ENCODE measurements at places on chromosomes 12 and 14.

DNA sequence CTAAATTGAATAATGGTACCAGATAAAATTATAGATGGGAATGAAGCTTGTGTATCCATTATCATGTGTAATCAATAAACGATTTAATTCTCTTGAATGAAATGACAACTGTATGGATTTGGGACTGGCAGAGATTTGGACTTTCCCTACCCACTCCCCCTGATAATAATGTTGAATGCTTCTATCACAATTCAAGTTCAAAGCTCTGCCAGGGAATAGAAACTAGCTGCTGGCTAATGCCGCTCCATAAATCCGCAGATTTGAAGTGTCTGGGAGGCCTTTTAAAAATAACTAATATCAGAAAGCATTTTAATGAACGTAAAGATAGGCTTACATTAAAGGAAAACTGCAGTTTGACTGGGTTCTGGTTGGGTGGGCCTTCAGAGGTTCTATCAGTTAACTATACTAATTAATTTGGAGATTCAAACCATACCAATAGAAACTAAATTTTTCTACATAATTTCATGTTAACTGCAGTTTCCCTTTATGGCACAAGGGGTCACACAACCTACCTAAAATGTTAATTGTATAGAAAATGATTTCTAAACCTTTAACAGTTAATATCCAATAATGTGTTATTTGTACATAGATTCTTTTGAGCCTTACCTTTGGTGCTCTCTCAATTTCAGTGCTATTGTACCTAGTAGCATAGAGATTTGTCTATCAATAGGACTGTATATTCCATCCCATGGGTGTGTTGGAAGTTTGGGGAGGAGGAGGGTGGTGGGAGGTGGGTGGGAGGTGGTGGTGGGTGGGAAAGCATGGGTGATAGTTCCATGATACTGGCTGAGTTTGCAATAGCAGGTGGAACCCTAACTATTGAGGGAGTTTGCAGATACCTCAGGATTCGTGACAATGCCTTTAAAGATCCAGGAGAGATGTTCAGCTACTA, 4.9 kb downstream of the HNRNPA1 start:
- no peak for DNase-seq

DNA sequence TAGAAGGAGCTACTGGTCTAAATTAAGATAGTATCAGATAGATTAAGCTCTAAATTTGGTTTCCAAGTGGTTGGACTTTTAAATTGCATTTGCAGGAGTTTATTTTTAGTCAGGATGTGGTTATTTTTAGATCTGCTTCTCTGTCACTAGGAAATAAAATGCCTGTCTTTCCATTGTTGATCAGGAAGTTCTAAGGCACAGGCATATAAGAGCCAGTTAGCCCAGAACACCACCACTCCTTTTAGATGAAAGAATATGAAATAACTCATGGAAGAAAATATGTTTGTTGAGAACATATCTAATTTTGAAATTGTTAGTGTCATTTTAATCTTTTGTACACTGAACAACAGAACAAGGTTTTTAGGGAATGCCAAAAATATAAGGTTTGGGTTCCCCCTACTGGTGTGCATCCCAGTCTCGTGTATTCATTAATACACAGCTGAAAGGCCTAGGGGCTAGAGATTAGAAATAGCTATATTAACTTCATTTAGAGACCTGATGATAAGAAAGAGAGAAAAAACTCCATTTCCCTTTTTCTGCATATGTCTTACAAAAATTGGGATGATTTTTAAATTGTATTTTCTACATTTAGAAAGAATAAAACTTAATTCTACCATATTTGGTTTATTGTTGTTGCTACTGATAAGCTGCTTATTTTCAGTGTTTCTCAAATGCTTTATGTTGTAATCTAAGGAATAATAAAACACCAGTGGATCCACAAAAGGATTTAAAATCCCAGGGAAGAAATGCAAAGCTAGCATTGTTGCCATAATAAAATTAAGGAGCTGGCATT, 67.2 kb downstream of the RIC8B start:
- DNase-seq: peak; percentile 3

GRCh38 chr12:101889211-101889752, 11.9 kb downstream of the DRAM1 start:
- no peak for DNase-seq

- peak; percentile 73 for DNase-seq
These were observed 17.4 kb downstream of the RPS6KL1 start for GRCh38 chr14:74905595-74906142.

- DNase-seq: no peak
These were observed 7.4 kb downstream of the CDKN1B start for GRCh38 chr12:12724421-12725085.

- no peak for DNase-seq
These were observed 67.5 kb downstream of the B4GALNT3 start for GRCh38 chr12:527241-527640.

GRCh38 chr14:68612049-68612448, 180.8 kb downstream of the ZFP36L1 start:
- DNase-seq: no peak

DNA sequence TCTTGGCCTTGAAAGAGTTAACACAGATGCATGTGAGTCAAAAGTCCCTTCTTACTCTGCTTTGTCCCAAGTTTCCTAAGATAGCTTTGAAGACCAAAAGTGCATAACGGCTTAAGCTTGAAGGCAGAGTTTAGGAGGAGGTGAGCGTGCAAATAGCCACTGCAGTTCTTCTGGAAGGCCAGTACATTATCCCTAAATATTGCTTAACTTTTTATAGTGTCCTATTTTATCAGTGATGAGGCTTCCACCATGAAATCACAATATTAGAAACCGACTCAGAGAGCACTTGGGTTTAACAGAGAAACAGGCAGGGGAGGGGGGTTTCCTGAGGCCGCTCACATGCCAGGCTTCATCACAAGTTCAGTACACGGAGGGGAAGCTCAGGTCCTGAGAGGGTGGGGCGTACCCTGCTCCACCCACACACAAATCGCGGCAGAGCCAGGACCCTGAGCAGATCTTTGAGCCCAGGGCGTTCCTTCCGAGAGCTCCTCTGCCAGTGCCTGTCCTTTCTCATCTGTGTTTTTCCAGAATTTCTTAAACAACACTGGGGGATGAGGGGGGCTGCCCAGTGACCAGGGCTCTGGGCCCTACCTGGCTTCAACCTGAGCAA, 26.8 kb upstream of the BDKRB2 start:
- DNase-seq: no peak

GRCh38 chr12:12715128-12715458, 2.1 kb upstream of the CDKN1B start:
- no peak for DNase-seq

GRCh38 chr12:119012179-119012578, 30.8 kb downstream of the SRRM4 start:
- no peak for DNase-seq

- DNase-seq: no peak
These were observed 41.7 kb upstream of the LTA4H start for GRCh38 chr12:96077081-96077480.

DNA sequence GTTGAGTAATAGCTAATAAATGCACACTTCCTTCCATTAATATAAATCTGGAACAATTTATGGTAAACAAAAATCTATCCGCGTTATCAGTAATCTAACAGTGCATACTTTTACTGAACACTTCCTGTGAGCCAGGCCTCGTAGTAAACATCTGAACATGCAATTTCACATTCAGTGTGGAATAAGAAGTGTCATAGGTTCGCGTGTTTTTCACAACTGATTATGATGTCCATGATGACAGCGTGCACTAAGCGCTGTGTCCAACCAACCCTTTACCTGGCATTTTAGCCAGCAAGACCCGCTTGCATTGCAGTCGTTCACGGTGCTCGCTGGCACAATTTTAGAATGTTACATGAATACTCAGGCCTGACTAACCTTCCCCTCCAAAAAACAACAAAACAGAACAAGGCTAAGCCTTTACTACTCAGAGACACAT, 2.1 kb downstream of the PNMA1 start:
- DNase-seq: no peak

DNA sequence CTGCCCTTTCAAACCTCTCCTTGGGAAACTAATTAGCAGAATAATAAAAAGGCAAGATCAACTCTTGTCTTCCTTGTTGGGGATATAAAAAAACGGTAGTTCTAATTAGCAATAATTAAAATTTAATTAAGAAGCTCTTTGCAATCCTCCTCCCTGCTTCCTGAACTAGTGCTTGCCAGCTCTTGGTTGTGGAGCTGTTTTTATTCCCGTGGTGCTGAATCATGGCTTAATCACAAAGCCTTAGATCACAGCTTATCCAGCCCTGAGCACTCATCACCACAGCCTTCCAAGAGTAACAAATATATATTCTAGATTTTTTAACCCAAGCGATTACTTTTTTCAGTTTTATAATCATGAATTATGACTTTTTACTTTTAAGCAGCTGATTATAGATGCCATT, 63.2 kb upstream of the INSM2 start:
- DNase-seq: no peak

- no peak for DNase-seq
These were observed 643.8 kb upstream of the ALG10B start for GRCh38 chr12:37672655-37673260.

DNA sequence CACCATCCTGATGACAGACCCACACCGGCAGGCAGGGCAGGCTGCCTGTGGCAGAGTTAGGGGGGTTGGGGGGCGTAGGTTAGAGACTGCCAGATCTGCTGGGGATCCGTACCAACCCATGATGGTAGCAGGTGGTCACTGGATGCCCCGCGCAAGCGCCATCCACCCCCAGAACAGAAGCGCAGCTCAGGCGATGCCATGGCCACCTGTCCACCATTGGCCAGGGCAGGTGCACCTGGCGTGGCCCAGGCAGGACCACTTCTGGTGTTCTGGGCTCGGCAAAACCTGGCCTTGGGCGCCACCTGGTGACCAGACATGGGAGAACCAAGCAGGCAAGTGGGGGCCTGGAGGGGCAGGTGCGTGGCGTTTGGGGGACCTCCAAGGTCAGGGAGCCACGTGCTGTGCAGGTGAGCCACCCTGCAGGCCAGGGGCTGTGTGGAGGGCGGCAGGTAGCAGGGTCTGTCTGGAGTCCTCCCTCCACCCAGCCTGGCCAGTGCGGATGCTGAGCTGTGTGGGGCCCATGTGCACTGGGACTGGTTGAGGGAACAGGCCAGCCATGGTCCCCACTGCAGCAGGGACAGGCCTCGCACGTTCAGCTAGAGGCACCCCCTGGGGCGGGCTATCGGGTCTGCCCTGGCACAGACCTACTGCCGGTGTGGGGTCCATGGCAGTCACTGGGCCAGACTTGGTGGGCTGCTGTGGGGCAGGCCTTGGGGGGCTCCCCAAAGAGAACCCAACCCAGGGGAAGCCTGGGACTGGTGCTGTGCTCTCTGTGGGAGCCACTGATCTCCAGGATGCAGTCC, 15.6 kb downstream of the BAG5 start:
- peak; percentile 99 for DNase-seq

DNA sequence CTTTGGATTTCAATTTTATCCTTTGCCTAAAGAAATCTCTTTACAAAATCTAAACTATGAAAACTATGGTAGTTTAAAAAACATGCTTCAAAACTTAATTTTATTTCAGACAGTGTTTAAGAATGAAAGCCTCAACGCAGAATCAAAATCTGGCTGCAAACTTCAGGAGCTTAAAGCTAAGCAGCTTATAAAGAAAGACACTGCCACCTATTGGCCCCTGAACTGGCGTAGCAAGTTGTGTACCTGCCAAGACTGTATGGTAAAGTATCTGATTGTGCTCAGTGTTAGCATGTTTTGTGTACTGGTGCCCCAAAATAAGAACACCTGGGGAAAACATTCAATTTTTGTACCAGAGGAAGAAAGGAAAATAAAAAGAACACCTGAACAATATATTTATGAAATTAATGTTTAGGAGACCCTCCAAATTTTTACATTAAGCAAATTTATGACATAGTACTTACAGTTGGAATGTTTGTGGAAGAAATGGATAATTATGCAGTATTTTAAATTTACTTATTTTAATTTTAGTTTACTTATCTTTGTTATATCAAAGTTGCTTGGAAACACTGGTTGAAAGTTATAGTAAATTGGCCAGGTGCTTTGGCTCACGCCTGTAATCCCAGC, 12.2 kb downstream of the UBR7 start:
- DNase-seq: no peak

DNA sequence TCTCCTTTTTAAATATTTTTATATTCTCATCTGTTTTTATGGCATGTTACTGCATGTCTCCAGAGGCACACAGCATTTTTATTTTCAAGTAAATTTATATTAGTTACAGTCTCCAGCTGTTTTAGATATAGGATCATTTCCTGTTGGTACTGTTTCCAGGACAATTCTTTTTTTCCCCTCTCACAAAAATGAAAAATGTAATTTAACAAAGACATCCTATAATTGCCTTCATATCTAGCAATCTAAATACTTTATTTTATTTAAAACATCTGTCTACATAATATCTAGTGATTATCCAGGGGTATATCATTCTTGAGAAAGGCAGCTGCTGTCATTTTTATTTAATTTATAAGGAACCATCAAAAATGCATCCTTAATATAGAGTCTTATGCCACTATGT, 272.4 kb upstream of the NPAS3 start:
- no peak for DNase-seq

DNA sequence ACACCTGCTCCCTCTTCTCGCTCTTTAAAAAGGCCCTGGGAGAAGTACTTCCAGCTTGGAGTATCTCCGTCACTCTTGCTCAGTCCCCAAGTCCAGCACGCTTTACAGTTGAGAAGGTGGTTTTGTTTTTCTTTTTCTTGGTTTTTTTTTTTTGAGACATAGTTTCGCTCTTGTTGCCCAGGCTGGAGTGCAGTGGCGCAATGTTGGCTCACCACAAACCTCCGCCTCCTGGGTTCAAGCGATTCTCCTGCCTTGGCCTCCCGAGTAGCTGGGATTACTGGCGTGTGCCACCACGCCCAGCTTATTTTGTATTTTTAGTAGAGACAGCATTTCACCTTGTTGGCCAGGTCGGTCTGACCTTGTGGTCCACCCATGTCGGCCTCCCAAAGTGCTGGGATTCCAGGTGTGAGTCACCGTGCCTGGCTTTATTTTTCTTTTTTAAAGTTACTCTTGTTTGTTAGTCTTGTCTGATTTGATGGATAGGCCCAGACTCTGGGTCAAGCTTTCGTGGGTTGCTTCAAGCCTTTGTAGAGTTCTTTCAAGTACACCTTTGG, 1.9 kb downstream of the TDRD9 start:
- DNase-seq: no peak

DNA sequence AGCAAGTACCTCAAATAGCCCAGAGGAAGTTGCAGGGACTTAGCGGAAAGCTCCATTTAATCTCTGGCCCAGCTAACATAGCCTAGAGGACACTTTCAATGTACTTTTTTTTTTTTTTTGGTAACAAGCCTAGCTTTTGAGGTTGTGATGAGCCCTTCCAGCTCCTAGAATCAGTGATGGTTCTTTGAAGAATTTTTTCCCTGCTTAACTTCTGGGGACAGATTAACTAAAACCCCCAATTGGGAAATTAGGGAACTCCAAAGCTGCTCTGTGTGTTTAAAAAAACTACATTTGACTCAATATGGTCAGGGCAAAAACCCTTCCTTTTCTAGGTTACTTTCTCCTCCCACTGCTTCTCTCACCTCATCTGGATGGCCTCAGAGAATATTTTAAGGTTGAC, 23.9 kb upstream of the ITGA5 start:
- DNase-seq: no peak
